Pons (tissue), 1 donor: ENCODE measurements at places on chromosomes 6 and 20.

DNA sequence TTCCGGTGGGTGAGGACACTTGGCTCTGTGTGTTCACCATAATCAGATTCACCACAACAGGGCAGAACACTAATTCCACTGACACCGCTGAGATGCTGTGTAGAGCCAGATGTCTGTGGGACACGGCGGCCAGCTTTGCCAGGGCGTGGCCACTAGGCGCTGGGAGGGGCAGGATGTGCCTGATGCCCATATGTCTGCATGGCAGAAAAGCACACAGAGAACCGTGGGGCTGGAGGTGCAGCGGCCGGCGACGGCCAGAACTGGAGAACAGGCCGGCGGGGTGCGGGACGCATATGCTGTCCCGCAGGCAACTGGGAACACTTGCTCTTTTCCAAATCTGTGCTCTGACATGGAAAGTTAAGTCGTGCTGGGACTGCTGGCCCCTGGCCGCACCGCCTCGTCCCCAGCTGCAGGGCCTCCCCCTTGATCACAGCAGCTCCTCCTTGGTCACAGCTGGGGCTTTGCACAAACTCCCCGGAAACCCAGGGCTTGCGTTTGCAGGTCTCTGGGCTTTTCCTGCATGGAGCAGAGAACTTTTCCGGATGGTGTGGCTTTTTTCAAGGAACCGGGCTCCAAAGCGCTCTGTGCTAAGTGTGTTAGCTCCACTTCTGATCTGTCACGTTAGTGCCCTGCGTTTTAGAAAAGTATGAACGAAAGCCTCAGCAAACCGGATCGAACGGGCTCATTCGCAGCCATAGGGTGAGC, 31.1 kb downstream of the NTSR1 start:
- DNase-seq, result no peak

- DNase-seq, result no peak
Measured at GRCh38 chr6:28333047-28333446, 2.9 kb downstream of the ZSCAN31 start.

DNA sequence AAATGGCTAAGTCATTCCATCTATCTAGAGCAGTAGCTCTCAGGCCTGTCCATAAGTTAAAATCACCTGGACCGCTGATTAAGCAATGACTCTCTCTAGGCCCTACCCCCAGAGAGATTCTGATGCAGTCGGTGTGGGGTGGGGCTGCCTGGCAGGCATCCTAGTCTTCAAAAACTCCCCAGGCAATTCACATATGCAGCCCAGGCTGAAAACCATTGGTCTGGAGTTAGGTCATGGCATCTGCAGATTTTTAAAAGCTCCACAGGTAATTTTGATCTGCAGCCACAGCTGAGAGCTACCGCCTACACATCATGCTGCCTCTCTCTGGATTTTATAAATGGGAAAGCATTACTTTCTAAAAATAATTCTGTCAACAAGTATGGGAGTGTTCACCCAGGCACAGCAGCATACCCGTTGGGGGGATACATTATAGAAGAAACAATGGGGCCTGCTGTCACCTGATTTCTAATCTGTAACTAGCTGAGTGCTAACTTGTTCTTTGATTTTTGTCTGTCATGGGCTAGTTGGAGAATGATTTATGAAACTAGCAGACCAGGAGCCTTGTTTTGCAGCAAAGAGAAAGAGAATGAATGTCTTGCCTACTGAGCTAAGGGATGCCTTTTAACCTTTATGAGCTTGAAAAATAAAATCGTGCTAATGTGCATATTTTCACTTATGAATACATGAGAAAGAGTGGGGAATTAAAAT, 44.1 kb upstream of the ATXN1 start:
- no peak for DNase-seq

DNA sequence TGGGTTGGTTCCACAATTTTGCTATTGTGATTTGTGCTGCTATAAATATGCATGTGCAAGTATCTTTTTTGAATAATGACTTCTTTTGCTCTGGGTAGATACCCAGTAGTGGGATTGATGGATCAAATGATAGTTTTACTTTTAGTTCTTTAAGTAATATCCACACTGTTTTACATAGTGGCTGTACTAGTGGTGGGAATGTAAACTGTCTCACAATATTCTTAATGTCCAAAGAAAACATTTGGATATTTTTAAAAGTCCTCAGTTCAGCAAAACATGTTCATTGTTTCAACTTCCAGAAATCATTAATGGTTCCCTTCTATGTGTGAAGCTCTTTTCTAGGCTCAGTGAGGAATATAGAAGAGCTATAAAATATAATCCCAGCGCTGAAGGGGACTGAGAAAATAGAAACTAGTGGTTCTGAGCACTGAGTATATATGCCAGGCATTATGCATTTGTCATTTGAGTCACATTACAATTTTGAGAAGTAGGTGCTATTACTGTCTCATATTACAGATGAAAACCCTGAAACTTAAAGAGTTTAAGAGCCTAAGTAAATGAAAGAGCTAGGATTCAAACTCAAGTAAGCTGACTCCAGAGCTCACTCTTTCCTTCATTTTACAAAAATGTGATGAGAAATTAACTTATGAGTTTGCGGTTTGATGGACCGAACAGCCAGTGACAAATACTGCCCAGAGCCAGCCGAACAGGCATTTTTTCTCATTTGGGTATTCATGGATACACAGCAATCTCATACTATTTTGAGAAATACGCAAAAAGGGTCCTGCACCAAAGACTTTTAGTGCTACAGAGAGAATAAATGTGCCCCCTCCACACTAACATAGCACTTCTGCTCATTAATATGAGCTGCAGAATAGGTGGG, 250.1 kb downstream of the TBX18 start:
- no peak for DNase-seq

DNA sequence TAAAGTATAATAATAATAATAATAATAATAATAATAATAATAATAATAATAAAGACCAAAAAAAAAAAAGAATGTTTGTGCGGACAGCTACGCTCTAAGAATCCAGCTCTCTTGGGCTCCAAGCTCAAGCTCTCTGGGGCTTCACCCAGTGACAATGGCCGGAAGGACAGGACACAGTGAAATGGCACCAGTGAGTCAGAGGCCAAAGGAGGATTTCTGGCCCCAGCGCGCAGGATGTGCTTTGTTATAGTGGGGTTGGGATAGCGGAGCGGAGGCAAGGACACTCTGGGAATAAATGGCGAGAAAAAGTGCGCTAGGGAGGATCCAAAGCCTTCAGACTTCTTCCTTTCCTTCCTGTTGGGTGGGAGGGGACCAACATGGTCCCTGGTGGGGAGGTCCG, 38.2 kb downstream of the HLA-A start:
- no peak for DNase-seq

DNA sequence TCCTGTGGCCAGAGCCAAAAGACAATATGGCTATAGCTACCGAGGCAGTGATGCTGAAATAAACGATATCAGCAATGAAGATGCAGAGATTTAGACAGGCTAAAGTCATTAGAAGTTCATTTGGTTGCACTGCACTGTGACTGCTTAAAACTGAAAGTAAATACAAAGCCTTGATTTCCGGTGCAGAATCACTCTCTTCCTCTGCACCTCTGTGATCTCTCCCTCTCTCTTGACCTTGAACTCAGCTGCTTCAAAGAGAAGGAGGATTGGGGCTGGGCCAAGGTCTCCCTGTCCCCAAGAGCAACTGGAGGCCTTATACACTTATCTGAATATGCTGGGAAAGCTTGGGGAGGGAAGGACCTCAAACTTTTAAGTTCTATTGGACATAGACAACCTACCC, 34.6 kb upstream of the SPACA1 start:
- no peak for DNase-seq

DNA sequence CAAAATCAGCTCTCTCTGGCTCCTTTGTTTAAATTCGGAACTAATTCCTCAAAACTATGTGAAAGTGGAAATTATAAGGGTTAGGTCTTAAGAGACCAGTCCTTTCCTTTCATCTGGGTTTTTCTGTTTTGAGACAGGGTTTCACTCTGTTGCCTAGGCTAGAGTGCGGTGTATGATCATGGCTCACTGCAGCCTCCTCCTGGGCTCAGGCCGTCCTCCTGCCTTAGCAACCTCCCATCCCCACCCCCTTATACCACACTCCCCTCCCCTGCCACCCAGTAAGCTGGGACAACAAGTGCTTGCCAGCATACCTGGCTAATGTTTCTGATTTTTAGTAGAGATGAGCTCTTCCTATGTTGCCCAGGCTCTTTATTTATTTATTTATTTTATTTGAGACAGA, 12.8 kb upstream of the SSR1 start:
- DNase-seq, result no peak

DNA sequence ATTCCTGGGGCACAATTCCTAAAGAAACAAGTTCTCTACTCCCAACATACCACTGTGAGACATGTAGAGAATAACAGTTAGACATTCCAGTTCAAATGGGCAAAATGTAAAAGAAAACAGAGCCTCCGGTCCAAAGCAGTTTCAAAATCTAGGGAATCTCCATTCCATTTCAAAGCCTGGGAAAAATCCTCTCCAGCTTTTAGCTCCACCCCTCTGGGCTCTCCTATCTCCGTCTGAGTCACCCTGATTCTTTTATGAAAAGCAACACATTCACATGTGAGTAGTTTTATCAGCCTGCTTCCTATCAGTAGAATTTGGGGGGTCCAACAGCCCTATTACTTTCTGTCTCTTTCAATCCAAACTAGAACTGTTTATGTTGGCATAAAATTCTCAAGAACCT, 3.7 kb downstream of the CSNK2A1 start:
- no peak for DNase-seq

GRCh38 chr6:119342430-119342829, 7.1 kb downstream of the MAN1A1 start:
- DNase-seq, result no peak

DNA sequence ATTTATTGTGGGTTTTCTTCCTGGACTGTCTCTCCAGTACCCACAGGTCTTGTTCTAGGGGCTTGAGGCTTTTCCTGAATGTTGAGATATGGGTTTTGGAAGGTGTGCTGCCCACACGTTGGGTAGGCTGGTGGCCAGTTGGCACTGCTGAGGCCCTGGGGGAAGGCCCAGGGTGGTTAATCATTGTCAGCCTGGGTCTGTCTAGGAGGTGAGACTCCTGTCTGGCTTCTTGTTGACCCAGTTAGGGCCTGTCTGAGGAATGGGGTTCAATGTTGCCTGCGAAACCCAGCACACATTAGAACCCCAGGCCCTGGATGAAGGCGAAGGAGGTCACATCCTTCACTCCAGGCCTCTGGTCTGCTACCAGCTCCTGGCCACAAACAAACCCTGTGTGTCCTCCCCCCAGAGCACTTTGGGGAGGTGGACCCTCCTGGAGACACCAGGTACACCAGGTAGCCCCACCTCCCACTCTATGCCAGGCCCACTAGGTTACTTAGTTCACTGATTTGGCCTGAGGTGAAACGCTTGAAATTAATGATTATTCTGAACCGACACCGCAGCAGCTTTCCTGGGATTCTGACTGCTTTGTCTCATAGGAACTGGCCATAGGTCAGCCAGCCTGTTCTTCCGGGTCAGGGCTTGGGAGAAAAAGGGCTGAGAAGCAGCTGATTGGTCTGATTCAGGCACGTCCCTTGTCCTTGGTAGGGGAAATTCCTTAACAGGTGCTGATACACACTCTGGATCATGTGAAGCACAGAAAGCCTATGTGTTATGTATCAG, 15.2 kb downstream of the DNMT3B start:
- no peak for DNase-seq

GRCh38 chr6:82176616-82177015, 70.9 kb downstream of the IBTK start:
- DNase-seq, result no peak

DNA sequence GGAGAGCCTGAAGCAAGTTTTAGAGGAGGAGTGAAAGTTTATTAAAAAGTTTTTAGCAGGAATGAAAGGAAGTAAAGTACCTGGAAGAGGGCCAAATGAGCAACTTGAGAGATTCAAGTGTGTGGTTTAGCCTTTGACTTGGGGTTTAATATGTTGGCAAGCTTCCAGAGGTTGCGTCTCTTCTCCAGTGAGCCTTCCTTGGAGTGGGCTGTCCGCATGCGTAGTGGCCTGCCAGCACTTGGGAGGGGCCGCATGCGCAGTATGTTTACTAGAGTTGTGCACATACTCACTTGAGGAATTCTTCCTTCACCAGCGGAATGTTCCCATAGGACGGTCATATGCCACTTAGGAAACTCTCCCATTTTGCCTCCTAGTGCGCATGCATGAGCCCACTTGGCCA, 235.2 kb downstream of the ALDH8A1 start:
- DNase-seq, result no peak

- no peak for DNase-seq
Measured at GRCh38 chr20:20367575-20368417, at the start of gene INSM1. TSS of gene INSM1 (plus strand) at chr20:20368104. CDS start at chr20:20368268, 164 bp downstream.

DNA sequence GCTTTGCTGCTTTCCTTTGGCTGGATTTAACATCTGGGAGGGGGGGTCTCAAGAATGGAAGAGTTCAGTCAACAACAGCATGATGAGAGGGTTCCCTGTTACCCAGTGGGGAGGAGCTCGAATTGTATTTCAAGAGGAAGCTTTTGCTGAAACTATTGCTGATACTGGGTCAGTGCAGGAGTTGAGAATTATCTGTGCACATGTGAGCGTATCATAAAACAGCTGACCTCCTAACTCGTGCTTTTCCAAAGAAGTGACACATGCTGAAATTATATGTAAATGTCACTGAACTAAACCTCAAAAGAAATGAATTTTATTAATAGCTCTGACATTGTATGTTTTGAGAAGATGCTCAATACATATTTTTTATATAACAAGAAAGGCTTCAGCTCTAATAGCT, 96.3 kb downstream of the PHF3 start:
- DNase-seq, result no peak

DNA sequence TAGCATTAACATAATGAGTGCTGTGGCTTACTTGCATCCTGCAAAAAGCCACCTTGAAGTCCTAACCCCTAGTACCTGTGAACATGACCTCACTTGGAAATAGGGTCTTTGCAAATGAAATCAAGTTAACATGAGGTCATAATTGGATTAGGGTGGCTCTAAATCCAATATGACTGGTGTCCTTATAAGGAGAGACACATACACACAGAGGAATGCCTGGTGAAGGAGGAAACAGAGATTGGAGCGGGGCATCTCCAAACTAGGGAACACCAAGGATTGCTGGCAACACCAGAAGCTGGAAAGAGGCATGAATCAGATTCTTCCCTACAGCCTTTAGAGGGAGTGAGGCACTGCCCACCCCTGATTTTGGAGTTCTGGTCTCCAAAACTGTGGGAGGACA, 17.6 kb upstream of the RPS6KA2 start:
- no peak for DNase-seq
